ENCODE measurements at places on chromosomes 2 and 18.

DNA sequence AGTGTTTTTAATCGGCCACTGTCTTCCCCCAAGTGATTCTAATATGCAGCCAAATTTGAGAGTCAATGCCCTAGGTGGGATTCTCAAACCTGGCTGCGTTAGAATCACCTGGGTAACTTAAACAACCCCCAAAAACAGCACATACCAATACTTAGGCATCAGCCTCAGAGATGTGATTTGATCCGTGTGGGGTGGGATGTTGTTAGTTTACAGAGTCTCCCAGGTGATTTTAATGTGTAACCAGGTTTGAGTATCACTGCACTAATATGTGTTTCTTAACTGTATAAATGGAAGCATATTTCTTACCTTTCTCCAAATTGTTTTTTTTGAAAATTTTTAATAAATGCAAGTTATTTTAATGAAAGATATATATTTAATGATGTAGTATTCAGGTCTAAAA lies 135.4 kb downstream of the PLCL1 start:
- no peak overlapping the region for H3K27ac ChIP-seq
- no peaks in the 10 kb centered on the region for H3K36me3 ChIP-seq
- H3K4me3 ChIP-seq, result no peak overlapping the region
- H3K27me3 ChIP-seq, result no peaks in the 10 kb centered on the region
- no peaks in the 10 kb centered on the region for H3K4me1 ChIP-seq
- DNase-seq, result no peak

- no peak for DNase-seq
- no peaks in the 10 kb centered on the region for H3K36me3 ChIP-seq
- H3K4me3 ChIP-seq, result no peak overlapping the region
Measured at GRCh38 chr2:200376513-200377354, 70.2 kb downstream of the SPATS2L start.

- H3K36me3 ChIP-seq, result no peaks in the 10 kb centered on the region
- no peak overlapping the region for H3K4me3 ChIP-seq
- H3K4me1 ChIP-seq, result no peaks in the 10 kb centered on the region
- H3K27ac ChIP-seq, result no peak overlapping the region
Measured at GRCh38 chr2:208645226-208645625, 238.6 kb downstream of the PTH2R start.

GRCh38 chr2:178395941-178396570 lies 54.9 kb downstream of the PRKRA start:
- no peak overlapping the region for H3K27ac ChIP-seq
- no peaks in the 10 kb centered on the region for H3K36me3 ChIP-seq
- no peak for DNase-seq
- H3K4me3 ChIP-seq, result no peak overlapping the region
- no peaks in the 10 kb centered on the region for H3K27me3 ChIP-seq
